ENCODE measurements at places on chromosomes 7 and 10.

GRCh38 chr10:73083221-73083620 lies 13.4 kb downstream of the P4HA1 start:
- DNase-seq, result no peak

- DNase-seq, result no peak
Observed at GRCh38 chr10:107022600-107023354, 141.7 kb downstream of the SORCS1 start.

- DNase-seq, result no peak
Observed at GRCh38 chr7:32102432-32102873, 32.2 kb upstream of the PDE1C start.

DNA sequence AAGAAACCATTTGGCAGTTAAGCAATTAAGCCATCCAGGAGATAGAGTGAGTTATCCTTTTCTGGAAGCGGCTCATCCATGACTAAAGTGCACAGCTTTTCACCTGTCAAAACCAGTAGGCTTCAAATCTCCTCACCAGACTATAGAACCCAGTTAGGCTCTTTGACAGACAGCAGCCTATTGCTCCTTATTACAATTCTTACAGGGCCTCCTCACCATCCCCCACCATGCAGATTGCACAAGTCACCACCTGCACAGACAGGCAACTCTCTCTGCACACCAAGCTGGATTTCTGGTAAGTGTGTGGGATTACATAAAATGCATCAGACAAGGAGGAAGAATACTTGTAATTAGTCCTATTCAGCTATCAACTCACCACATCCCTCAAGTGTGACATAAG lies 301.6 kb downstream of the SNX13 start:
- DNase-seq, result no peak

DNA sequence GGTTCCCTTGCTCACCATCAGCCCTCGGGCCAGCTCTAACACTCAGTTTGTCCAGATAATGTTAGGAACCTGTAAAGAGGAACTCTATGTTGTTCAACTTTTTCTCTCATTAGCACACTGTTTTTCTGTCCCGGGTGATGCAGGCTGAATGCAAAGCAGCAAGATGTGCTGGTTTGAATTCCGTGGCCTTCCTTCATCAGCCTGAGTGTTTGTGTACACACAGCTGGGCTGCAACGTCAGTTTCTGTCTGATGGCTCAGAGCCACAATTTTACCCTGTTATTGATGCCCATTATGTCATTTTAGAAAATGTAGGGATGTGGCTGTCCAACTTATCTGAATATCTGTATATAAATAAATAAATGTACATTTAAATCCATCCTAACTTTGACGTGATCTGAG lies 152.0 kb downstream of the PLPP4 start:
- no peak for DNase-seq

DNA sequence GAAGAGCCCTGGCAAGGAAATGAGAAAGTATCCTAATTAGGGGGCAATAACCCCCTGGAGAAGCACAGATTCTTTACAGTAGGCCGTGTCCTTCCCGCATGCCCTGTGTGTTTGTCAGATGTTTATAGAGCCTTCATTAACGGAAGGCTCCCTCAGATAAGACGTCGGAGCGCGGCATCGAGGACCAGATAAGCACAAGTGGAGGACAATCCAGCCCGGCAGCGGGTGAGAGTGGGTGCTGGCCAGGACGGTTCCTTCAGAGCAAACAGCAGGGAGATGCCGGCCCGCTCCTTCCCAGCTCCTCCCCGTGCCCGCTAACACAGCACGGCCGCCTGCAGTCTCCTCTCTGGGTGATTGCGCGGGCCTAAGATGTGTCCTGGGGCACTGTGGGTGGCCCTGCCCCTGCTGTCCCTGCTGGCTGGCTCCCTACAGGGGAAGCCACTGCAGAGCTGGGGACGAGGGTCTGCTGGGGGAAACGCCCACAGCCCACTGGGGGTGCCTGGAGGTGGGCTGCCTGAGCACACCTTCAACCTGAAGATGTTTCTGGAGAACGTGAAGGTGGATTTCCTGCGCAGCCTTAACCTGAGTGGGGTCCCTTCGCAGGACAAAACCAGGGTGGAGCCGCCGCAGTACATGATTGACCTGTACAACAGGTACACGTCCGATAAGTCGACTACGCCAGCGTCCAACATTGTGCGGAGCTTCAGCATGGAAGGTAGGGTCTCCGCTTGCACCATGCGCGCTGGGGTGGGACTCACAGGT lies at the start of gene GDF2:
Gene GDF2 (plus strand): TSS at position 155 of the 762 bp plus-strand sequence. CDS start 215 bp downstream, at position 370.
- no peak for DNase-seq

GRCh38 chr10:99394256-99394655 lies 36.2 kb downstream of the GOT1 start:
- DNase-seq, result no peak

DNA sequence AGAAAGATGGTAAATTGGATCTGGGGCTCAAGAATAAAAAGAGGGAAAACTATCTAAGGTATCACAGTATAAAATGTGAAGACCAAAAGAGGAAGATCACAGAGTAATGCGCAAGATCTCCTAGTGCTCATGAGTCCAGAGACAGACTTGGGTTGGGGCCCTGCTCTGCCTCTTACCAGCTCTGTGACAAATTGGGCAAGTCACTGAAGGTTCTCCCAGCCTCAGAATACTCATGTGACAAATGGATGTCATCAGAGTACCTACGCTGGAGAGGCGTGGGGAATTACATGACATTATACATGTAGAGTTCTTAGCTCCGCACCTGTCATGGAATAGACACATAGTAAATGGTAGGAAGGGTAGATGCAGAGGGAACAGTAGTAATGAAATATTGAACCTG lies 124.4 kb downstream of the DOCK4 start:
- DNase-seq, result no peak

- DNase-seq, result no peak
Observed at GRCh38 chr7:41917-42565, 150.3 kb upstream of the FAM20C start.

DNA sequence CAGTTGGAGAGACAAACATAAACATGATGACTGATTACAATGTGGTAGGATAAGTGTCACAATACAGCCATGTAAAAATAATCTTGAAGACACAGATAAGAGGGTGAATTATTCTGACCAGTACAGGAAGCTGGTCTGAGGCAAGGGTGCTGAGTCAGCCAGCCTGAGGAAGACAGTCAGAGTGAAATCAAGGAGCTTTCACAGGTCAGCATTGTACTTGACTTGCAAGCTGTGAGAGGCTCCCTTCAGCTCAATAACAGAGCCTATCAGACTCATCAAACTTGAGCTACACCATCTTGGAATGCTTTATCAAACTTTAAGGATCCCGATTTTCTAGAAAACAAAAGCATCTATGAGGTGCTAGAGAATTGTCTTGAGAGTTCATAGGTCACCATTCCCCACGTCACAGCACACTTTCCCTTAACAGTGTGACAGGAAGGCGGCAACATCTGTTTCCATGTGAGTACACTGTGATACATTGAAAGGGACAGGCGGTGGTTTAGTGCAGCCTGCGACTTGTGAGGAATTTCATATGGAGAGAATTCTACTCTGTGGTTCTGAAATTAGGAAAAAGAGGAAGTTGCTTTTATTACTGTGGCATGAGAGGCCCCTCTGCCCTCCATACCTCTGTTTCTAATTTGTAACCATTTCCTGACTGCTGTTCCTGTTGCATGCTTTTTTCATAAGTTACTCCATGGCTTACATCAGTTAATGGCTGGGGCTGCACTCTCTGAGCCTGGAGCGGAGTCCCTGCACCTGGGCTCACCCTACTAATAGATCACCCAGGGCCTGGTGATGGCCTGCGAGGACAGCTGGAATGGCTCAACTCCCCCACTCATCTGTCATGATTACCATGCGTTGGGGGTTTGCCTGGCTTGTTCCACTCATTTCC lies 417.1 kb downstream of the SUGCT start:
- DNase-seq, result no peak

DNA sequence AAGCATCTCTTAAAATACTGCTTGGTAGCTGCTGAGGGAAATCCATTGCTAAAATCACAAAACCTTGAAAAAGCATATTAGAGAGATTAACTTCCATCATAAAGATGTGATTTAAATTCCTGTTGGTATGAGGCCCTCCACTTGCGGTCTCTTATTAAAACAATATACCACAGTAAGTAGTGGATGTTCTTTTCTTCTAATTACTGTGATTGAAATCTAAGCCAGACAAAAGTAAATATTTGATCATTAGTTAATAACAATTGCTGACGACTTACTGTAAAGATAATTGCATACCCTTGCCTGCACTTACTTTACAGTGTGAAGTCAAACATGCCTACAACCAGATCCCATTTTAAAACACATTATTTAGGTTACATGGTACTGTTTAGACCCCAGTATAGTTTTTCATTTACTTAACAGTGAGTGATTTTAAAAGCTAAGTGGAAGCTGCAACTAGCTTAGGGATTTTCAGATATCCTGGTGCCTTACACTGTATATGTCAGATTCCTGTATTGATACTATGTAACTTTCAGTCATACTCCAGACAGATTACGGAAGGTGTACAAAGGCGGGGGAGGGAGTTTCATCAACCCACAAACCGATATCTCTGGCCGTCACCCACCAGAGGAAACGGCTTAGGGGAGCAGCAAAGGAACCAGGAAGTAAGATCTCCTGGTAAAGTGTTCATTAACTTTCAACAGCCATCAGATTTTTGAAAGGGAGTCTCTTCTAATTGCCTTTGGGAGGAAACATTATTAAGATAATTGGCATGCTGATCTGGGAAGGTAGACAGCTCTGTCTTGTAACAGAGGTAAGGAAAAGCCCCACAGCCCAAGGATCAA lies 986 bp downstream of the NRP1 start:
- DNase-seq, result no peak

- no peak for DNase-seq
Observed at GRCh38 chr10:77700086-77700485, 62.5 kb upstream of the KCNMA1 start.

GRCh38 chr7:32223071-32223650 lies 153.0 kb upstream of the PDE1C start:
- no peak for DNase-seq

GRCh38 chr7:130151591-130152492 lies 53.4 kb downstream of the TMEM209 start:
- no peak for DNase-seq

DNA sequence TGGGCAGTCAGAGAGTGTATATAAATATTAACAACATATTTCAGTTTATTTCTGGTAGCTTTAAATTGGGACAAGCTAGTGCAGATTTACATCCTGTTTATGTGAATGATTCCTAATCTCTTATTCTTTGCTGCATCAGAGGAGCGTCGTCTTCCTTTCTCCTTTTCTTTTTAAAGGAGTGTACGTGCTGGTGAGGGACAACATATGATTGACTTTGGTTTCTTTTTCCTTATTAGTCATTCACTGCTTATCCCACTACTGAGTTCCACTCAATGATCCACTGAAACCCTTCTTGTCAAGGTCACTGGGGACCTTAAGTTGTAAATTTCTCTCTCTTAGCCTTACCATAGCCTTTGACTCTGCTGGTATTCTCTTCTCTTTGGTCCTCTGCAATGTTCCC lies 116.3 kb downstream of the EXOC4 start:
- no peak for DNase-seq

DNA sequence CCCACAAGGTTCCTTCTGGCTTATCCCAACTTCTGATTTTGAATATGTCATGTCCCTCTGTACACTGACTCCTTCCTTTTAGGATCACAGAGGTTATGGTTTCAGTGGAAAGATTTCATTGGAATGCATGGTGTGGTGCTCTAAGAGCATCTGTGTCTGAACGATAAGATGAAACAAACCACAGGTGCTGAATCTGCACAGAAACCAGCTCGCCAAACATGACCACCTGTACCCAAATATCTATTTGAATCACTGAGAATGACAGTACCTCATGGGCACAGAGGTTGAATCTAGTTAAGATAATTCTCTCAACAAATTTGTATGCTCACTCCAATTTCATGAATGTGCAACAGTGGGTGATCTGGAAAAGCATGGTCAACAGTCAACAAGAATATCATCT lies 105.3 kb downstream of the DGKI start:
- DNase-seq, result no peak

DNA sequence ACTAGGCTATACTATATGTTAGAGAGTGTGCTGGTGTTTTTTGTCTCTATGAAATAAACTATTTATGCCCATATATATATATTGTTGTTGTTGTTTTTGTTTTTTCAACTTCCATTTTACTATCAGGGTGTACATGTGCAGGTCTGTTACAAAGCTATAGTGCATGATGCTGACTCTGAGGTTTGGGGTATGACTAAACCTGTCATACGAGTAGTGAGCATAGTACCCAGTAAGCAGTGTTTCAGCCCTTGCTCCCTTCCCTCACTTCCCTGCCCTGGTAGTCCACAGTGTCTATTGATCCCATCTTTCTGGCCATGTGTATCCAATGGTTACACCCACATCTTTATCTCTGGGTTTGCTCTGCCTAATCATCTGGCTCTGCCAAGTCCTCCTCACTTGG lies 101.8 kb downstream of the FAS start:
- no peak for DNase-seq

GRCh38 chr7:142391191-142391992 lies 133.5 kb upstream of the PRSS58 start:
- DNase-seq, result no peak

DNA sequence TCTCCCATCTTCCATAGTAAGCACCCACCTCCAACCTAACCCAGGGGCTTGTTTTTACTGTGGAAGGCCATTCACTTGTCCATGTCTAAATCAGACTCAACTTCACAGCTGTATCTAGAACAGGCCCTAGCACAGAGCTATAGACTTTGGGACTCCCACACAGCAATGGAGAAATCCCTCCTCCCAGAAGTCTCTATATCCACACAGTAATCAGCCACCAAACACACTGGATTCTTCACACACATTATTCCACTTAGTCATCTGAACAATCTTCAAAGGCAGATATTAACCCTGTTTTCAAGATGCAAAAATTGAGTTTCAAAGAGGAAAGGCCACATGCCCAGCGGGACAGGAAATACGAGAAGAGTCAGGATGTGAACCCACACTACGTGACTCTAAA lies 81.8 kb downstream of the MALSU1 start:
- DNase-seq, result no peak

DNA sequence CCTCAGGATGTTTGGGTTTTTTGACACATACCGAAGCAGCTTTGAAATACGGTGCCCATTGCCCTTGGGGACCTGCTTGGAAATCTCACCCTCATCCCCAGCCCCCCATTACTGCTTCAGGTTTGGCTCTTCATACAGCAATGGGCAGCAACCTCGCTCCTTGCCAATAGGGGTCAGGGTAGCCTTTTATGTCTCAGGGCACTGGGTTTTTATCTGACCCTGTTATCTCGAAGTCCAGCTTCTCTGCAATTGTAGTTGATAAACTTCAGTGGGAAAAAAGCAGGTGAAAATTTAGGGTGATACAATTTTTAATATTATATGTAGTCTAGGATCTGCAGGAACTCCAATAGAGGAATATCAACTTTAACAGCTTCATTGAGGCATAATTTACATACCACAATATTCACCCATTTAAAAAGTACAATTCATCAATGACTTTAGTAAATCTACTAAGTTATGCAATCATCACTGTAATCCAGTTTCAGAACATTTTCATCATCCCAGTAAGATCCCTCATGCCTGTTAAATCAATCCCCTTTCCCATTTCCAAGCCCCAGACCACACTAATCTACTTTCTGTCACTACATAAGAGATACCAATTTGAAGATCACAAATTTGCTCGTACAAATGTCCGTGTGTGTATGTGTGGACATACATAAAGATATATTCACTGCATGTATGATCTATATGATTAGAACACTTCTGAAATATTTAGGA lies 386.2 kb downstream of the KCNMA1 start:
- no peak for DNase-seq
